ENCODE measurements at places on chromosomes 11 and 22.

- DNase-seq = no peak
These were observed 106.9 kb downstream of the CSNK2A3 start for GRCh38 chr11:11246166-11246565.

- DNase-seq = peak; percentile 78
These were observed 277.7 kb downstream of the CADM1 start for GRCh38 chr11:115226556-115226955.

GRCh38 chr11:72807021-72807693 is 7.1 kb upstream of the ATG16L2 start:
- DNase-seq = no peak

GRCh38 chr11:44566952-44567875 is 1.8 kb downstream of the CD82 start:
- DNase-seq = no peak

All from non-pigmented ciliary epithelial cell (primary cell).